ENCODE measurements at places on chromosomes 16 and 17.

DNA sequence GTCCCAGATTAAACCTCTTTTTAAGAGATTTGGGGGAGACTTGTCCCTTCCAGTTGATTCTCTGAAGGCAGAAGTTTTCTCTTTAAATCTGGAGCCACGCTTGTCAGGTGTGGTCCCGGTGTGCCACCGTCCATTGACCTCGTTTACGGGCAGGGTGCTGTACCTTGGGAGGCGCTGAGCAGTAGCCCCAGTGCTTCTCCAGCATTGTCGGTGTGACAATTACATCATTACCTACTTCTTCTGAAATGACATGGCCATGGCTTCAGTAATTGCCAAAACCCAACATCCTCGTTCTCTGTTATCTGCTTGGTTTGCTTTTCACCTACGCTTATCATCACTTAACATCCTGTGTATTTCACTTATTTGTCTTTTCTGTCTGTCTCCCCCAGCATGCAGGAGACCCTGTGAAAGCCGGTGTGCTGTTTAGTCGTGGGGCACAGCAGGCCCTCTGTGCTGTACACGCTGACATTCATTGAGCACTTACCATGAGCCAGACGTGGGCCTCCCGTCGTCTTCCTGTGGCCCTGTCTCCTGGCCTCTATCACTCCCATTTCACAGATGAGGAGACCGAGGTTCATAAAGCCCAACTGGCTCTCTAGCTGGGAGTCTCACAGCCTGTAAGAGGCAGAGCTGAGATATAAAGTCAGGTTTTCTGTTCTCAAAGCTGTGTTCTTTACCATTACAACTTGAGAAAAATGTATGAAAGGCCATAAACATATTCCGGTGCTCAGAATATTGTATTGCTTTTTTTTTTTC is 143.9 kb downstream of the CMIP start:
- DNase-seq: no peak

DNA sequence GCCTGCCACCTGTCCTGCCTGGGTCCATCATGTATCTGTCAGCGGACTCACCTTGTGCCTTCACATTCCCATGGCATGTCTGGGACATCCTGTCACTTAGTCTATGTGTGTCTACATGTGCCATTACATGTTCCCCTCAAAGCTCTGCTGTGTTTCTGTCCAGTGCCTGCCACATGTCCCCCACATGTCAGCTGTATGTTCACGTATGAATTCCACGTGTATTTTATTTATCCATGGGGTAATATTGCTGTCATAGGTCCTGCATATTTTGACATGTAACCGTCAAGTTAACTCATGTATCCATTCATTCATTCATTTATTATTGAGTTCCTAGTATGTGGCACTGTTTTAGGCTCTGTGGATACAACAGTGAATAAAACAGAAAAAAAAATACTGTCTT is 20.8 kb downstream of the TMEM92 start:
- DNase-seq: no peak

- DNase-seq: no peak
Measured at GRCh38 chr17:8825802-8826201, 26.6 kb upstream of the MFSD6L start.

GRCh38 chr16:84199861-84200260 is 8.9 kb downstream of the ADAD2 start:
- DNase-seq: no peak

DNA sequence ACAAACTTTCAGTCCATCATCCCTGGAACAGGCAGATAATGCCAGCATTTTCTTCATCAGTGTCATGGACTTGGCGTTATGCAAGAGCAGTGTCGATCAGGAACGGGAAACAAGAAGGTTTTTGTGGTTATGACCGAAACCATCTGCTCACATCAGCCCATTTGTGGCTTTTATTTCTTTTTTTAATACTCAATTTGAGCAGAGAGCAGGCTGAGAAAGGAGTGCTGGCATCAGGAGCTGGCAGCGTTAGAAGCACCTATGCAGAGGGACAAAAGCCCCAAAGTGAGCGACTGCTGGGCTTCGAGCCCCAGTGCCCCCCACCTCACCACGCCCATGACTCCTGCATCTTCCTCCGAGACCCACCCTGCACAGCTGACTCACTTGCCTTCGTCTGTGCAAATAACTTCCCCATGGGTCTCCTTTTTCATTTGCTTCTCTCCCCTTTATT is 16.2 kb upstream of the CD300E start:
- DNase-seq: no peak

All from NCI-H2029 treated with DMSO at 0.1 percent for 48 hours (cell line).